ENCODE measurements at places on chromosomes 5 and 9.

GRCh38 chr5:147455822-147456450 is 53.9 kb downstream of the DPYSL3 start:
- peaks cover 56% of the 10 kb centered on the region for H3K27me3 ChIP-seq
- DNase-seq = no peak
- no peak overlapping the region for H3K27ac ChIP-seq
- peaks cover 8% of the 10 kb centered on the region for H3K4me1 ChIP-seq
- H3K4me3 ChIP-seq = no peak overlapping the region

DNA sequence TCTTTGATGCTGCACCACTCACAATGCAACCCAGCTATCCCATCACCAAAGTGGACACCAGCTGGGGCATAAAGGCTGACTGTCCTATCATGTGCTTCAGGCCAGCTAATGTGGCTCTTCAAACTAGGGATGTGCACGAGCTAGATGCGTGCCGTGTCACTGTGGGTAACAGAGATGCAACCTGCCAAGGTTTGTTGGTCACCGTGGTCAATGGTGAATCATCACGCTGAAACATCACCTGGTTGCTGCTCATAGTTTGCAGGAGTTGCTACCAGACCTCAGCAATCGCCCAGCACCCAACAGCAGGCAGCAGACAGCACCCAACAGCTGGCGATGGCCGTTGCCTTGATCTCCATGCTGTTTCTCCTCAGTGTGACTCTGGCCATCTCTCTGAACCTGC is 2.1 kb upstream of the PCDHGA1 start:
- H3K4me1 ChIP-seq = peaks cover 2% of the 10 kb centered on the region
- no peak for DNase-seq

- no peak for DNase-seq
- no peak overlapping the region for H3K4me3 ChIP-seq
- H3K27ac ChIP-seq = no peak overlapping the region
- H3K27me3 ChIP-seq = no peaks in the 10 kb centered on the region
- H3K36me3 ChIP-seq = no peaks in the 10 kb centered on the region
- no peaks in the 10 kb centered on the region for H3K4me1 ChIP-seq
These were observed 62.7 kb downstream of the ABLIM3 start for GRCh38 chr5:149203921-149204441.

- peaks cover 3% of the 10 kb centered on the region for H3K27me3 ChIP-seq
- no peak overlapping the region for H3K4me3 ChIP-seq
- no peak overlapping the region for H3K27ac ChIP-seq
- no peak for DNase-seq
- H3K4me1 ChIP-seq = peaks cover 4% of the 10 kb centered on the region
These were observed 17.2 kb upstream of the FCN2 start for GRCh38 chr9:134863306-134863902.

- H3K4me3 ChIP-seq = no peak overlapping the region
- no peak for DNase-seq
- H3K27ac ChIP-seq = no peak overlapping the region
- no peaks in the 10 kb centered on the region for H3K27me3 ChIP-seq
- no peaks in the 10 kb centered on the region for H3K4me1 ChIP-seq
These were observed 107.1 kb downstream of the SEMA5A start for GRCh38 chr5:9438596-9439354.

DNA sequence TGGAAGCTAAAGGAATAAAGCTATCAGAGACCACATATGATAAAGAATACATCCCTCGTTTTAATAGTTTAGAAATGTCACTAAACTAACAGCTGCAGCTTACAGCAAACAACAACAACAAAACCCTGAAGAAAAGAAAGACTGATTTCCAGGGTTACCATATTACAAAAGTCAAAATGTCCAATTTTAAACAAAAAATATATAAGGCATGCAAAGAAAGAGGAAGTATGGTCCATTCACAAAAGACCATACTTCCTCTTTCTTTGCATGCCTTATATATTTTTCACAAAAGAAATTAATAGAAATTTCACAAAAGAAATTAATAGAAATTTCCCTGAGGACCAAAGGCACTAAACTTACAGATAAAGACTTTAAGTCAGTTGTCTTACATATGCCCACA is 354.2 kb downstream of the ARL15 start:
- H3K36me3 ChIP-seq = peaks cover 23% of the 10 kb centered on the region
- H3K27me3 ChIP-seq = no peaks in the 10 kb centered on the region
- no peaks in the 10 kb centered on the region for H3K4me1 ChIP-seq

GRCh38 chr5:71830681-71831539 is 111.8 kb downstream of the CARTPT start:
- H3K36me3 ChIP-seq = peaks cover 2% of the 10 kb centered on the region
- peaks cover 4% of the 10 kb centered on the region for H3K27me3 ChIP-seq
- DNase-seq = no peak
- H3K27ac ChIP-seq = no peak overlapping the region

DNA sequence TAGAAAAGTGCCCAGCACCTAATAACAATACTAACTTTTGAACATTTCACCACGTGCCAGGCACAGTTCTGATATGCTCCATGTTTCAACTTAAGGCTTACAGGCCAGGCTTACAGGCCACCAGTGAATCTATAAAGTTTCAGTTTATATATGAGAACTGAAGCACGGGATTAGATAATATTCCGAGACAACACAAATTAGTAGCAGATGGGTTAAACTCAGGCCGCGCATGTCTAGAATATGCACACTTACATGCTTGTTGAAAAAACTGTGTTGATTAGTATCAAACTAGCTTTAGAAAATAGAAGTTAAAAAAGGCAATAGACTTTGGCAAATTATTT is 587.9 kb downstream of the MTRR start:
- DNase-seq = no peak
- H3K4me1 ChIP-seq = peaks cover 4% of the 10 kb centered on the region
- peaks cover 5% of the 10 kb centered on the region for H3K36me3 ChIP-seq

DNA sequence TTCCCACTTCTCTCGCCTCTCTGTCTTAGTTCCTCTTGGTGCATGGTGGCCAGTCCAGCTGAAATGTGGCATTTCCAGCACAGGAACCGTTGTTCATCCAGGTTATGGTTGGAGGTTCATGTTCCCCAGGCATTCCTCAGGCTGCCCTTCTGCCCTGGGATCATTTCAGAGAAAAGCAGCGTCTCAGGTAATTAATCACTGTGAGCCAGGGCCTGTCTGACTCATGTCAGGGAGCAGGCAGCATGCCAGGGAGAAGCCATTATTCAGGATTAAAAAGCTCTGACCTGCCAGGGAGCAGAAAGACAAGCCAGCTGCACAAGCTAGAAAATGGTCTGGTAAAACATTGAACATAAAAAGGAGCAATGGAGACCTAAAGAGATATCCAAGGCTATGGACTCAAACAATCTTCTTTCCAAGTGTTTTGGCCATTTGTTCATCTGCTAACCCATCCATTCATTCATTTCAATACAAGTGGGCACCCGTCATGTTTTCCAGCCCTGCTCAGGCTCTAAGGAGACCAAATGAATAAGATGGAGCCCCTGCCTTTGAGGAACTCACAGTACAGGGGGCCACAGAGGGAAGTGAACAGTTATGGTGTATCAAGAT is 241.4 kb downstream of the DRD1 start:
- H3K4me3 ChIP-seq = no peak overlapping the region
- no peak for DNase-seq
- H3K36me3 ChIP-seq = no peaks in the 10 kb centered on the region
- H3K27ac ChIP-seq = no peak overlapping the region
- no peaks in the 10 kb centered on the region for H3K4me1 ChIP-seq

DNA sequence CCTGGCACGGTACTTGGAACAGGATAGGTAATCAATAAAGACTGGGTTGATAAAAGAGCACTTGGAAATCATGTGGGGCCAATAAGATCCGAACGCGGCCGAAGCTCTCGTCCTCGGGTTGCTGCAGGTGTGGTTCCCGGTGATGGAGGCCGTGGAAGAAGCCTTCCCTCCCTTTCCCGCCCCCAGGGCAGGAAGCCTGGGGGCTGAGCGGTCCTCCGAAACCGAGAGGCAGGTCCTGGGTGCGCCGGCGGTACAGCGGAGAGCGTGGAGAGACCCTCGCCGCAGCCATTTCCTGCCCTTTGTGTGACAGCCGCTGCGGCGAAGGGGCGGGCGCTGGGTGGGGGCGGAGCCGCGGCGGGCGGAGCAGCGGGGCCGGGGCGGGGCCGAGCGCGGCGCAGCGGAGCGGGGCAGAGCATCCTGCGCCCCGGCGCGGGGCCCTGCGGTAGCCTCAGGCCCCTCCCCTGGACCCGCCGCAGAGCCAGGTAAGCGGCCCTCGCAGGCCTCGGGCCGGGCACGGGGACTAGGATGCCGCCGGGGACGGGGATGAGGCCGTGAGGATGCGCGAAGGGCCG is at the start of gene CYFIP2:
CYFIP2 (plus strand) TSS at position 410 of the 572 bp plus-strand sequence. CDS start 19,239 bp downstream, outside the sequence.
- peaks cover 39% of the 10 kb centered on the region for H3K36me3 ChIP-seq
- peak within 1 kb of the TSS; percentile 94 for H3K27ac ChIP-seq
- DNase-seq = peak; percentile 87
- H3K27me3 ChIP-seq = no peaks in the 10 kb centered on the region
- H3K4me3 ChIP-seq = peak within 1 kb of the TSS; percentile 94

DNA sequence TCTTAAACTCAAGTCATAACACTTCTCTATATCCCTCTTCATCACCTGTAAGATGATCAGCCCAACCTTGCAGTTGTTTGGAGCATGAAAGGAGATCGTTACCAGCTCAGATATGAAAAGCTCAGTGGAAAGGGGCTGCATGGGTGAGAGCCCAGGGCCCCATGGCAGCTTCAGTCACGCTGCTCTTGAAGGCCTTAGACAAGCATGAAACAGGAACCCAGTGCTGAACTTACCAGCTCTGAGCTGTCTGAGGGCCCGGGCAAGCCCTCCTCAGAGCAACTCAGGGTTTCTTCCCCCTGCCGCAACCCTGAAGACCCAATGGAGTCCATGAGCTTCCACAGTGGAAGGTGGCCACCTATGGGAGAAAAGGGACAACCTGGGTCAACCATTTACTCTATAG is 3.3 kb downstream of the HK3 start:
- H3K4me3 ChIP-seq = no peak overlapping the region
- no peak for DNase-seq
- peaks cover 35% of the 10 kb centered on the region for H3K4me1 ChIP-seq
- H3K27ac ChIP-seq = no peak overlapping the region

DNA sequence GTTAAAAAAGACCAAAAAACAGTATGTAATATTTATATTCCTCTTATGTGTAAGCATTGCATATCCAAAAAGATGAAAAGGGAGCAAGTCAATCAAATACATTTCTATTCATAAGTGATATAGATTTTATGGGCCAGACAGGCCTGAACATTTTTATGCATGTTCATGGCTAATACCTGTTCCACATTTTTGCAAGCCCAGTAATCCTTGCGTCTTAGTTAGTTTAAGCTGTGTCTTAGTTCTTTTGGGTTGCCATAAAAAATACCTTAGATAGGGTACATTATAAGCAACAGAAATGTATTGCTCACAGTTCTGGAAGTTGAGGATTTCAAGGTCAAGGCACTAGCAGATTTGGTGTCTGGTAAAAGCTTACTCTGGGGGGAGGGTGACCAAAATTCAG is 342.1 kb downstream of the TAF11L14 start:
- H3K36me3 ChIP-seq = no peaks in the 10 kb centered on the region
- H3K4me1 ChIP-seq = no peaks in the 10 kb centered on the region
- no peak overlapping the region for H3K4me3 ChIP-seq
- no peak for DNase-seq
- no peaks in the 10 kb centered on the region for H3K27me3 ChIP-seq

GRCh38 chr9:89444925-89445765 is 52.8 kb downstream of the SEMA4D start:
- peak overlapping the region; percentile 76 for H3K27ac ChIP-seq
- H3K4me1 ChIP-seq = peaks cover 96% of the 10 kb centered on the region
- peaks cover 39% of the 10 kb centered on the region for H3K36me3 ChIP-seq
- peak overlapping the region; percentile 1 for H3K4me3 ChIP-seq

DNA sequence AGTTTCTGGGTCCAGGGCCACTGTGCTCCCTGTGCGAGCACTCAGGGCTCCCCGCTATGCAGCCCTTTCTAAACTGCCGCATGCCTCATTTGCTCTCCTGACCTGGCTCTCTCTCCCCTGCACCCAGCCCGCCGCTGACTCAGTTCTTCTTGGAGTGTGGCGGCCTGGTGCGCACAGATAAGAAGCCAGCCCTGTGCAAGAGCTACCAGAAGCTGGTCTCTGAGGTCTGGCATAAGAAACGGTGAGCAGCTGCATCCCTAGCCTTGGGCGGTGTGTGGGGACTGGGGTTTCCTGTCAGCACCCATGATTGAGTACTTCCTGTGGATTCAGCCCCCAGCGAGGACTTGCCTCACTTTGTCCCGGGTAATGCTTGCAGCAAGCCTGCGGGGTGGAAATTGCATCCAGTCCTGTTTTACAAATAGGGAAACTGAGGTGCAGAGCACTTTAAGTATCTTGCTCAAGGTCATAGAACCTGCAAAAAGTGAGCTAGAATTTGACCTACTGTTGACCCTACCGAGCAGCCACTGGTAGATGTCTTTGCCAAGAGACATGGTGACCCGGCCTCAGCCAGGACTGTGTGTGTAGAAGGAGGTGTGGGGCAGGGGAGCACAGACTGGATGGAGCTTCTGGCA is 27.9 kb downstream of the USP20 start:
- H3K4me3 ChIP-seq = peak overlapping the region; percentile 29
- H3K27ac ChIP-seq = peak overlapping the region; percentile 93
- peaks cover 68% of the 10 kb centered on the region for H3K4me1 ChIP-seq
- peaks cover 37% of the 10 kb centered on the region for H3K36me3 ChIP-seq

DNA sequence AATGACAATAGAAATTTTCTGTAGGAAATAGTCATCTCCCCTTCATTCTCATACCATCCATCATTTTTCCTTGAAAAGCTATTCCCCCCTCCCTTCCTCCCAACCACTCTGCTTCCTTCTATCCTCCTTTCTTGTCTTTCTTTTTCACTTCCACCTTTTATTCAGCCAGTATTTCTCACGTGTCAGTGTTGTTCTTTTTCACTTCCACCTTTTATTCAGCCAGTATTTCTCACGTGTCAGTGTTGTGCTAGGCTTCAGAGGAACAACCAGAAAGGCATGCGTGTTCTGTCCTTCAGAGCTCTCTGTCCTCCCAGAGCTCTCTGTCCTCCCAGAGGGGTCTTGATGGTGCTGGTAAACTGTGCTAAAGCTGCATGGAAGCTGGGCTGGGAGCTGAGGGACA is 419.6 kb downstream of the GADD45G start:
- DNase-seq = no peak
- H3K4me3 ChIP-seq = no peak overlapping the region
- H3K27me3 ChIP-seq = no peaks in the 10 kb centered on the region
- H3K27ac ChIP-seq = no peak overlapping the region

GRCh38 chr5:38916802-38917201 is 71.0 kb downstream of the OSMR start:
- H3K4me1 ChIP-seq = no peaks in the 10 kb centered on the region
- no peak for DNase-seq
- no peak overlapping the region for H3K4me3 ChIP-seq
- no peaks in the 10 kb centered on the region for H3K36me3 ChIP-seq

DNA sequence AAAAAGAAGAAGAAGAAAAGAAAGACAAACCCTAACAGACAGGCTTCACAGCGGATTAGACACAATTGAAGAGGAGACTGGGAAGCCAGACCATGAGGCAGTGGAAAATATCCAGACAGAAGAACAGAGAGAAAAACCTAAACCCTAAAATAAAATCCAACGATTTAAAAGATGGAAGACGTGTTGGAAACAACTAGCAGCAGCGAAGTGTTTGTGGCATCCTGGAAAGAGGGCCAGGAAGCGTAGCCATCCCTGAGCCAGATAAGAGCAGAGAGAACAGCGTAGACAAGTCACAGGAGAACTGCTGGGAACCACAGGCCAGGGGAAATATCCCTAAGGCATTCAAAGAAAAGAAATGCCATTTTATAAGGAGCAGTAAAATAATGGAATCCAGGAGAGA is 39.7 kb upstream of the NKD2 start:
- no peak for DNase-seq
- H3K4me3 ChIP-seq = no peak overlapping the region
- H3K4me1 ChIP-seq = peaks cover 16% of the 10 kb centered on the region
- no peak overlapping the region for H3K27ac ChIP-seq
- no peaks in the 10 kb centered on the region for H3K36me3 ChIP-seq
- peaks cover 44% of the 10 kb centered on the region for H3K27me3 ChIP-seq
